A172 (cell line): ENCODE measurements at places on chromosomes 12 and 14.

GRCh38 chr12:83823386-83824045 is 1089.1 kb downstream of the SLC6A15 start:
- peak; percentile 14 for DNase-seq

DNA sequence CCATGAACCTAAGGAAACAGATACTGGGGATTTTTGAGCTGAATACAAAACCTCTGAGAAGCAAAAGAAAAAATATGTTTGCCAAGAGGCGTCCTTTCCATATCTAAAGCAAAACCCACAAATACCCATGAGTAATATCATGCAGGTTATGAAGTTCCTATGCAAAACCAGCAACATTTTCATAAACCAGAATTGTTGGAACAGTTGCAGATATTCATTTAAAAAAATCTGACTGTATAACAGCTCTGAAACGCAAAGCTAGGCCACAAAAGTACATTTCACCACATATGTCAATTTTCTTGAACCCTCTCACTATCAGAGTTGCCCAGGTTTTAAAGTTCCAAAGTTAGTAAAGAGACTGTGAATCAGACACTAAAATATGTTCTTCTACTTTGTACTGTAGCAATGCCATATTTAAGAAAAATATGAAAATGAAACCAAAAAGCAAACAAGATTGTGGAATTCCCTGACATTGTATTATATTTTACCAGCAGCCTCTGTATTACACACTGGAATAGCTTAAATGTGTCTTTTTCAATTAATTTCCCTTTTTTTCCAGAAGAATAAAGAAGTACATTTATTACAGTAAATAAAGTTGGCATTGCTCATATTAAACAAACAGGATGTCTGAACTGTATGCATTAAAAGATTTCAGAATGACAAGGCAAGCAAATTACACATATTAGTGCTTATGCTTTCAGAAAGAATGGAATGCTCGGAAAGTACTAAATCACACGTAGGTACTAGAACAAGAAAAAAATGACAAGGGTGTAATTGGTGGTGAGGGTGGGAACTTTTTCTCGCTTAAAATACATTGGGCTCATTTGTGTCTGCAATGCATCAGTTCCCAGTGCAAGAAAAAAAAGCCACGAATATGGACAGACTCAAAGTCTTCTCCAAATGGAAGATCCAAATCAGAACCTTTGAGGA is 33.6 kb upstream of the HIF1A start:
- DNase-seq = no peak

DNA sequence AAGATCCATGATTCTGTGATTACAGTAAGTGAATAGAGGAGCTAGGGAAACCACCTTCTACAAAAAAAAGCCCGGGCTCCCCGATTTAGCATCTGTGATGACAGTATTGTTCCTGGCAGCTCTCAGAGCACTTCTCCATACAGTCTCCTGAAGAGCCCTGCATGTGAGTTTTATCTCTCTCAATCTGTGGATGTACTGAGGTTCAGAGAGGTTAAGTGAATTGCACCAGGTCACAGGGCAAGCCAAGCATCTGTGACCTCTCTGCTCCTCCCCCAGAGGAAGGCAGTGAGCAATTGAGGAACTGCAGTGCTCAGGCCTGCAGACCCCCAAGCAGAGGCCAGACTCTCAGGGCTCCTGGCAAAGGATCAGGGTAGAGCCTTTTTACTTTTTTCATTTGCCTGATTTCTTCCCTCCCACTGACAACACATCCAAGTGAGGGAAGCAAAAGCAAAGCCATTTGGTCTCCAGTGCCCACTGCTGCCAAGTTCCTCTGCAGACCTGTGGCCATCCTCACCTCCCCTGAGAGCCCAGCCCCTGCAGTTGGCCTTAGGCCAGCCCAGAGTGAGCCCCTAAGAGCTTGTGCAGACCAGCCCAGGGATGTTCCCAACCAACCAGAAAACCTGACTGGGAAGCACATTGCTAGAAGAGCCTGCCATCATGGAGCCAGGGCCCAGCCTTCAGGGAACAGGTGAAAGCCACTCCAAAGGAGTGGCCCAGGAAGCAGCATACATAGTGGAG is 47.6 kb upstream of the PNMA1 start:
- DNase-seq = no peak

- DNase-seq = peak; percentile 45
Measured at GRCh38 chr14:106872611-106873446, 1346.4 kb downstream of the TMEM121 start.

DNA sequence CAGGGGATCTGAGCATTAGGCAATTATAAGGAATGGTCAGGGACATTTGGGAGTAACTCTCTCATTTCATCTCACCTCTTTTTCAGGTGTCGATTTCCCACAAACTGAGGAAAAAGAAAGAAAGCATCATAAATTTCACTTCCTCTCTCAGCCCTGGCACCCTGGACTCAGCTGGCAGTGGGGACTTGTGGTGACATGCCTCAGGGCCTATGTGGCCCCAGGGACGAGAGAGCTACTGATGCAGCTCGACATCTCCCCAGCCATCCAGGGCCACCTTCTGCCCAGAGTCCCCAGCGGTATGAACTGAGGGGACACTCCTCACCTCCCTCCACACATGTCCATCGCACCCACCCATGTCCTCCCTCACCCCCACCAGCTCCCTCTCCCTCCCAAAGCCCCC is 11.7 kb downstream of the TNFRSF1A start:
- DNase-seq = no peak

DNA sequence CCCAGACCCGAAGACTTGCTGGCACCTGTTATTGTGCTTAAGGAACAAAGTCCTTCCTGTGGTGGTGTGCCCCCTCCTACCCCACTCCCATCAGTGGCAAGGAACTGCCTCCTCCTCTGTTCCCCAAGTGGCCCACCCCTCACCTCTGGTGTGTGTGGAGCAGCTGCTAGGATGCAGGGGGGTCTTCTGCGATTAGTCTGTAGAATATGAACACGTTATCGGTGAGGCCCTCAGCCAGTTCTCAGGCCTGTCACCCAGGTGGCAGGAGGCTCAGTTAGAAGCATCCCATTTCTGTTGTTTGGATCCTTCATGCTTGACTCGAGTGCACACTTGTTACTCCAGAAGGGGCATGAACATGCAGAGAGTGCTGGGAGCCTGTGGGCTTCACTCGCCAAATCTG is 39.3 kb downstream of the RAB35 start:
- no peak for DNase-seq

DNA sequence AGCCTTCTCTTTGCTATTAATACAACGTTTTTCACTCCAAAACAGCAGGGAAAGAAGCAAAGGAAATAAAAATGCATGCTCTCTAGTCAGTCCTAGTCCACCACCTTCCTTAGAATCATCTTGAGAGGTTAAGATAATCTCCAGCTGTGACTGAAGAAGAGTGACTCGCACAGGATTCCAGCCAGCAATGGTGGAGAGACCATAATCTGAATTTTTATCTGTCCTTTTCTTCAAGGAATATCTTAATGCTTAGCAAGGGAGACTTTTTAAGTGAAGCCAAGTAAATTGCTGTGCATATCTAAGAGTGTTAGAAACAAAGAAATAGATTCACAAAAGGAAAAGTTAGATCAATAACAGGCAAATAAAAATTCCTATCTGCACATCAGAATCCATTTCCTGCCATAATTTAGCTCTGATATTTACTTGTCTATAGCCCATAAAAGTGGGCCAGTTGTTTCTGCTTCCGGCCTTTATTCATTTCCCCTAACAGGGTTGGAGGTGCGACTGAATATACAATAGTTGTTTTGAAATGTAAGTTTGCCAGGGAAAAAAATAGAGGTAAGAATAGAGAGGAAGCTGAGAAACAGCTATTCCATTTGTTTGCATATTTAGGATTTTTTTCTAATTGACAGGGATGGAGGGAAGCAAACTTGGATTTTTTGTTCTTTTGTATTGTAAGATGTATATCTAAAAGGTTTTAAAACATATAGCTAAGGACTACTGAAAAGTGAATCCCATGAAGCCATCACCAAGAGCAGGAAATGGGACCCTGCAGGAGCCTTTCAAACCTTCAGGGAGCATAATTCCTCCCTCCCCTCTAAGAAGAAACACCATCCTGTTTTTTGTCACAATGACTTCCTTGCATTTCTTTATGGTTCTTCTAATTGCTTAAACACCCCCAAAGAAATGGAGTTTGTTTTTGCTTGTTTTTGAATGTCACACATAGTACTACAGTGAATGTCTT is 154.0 kb downstream of the ITPR2 start:
- no peak for DNase-seq

GRCh38 chr12:45268672-45269411 is 52.9 kb downstream of the ANO6 start:
- DNase-seq = peak; percentile 94

- peak; percentile 19 for DNase-seq
Measured at GRCh38 chr12:92558806-92559205, 144.0 kb upstream of the PLEKHG7 start.

- DNase-seq = no peak
Measured at GRCh38 chr12:2160043-2160442, 107.3 kb downstream of the CACNA1C start.

- peak; percentile 52 for DNase-seq
Measured at GRCh38 chr12:1993341-1993740, 10.9 kb downstream of the DCP1B start.

DNA sequence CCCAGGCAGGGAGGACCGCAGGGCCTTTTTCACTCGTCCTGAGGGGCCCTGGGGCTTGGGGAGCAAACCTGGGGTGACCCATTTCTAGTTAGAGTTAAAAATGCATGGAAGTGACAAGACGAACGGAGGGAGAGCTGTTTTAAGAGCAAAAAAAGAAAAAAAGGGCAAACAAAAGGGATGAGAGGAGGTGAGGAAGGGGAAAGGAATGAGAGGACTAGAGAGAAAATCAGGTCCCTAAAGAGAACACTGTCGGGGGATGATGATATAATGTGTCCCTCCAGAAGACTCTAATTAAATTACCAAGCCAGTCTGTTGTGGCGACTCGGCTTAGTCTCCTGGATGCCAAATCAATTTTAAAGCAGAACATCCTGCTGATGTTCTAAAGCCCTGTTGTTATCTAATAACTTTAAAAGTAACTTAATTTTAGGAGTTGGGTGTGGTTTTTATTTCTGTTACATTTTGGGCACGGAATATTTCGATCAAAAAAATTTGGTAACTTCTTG is 1.1 kb downstream of the ANO6 start:
- DNase-seq = peak; percentile 14

DNA sequence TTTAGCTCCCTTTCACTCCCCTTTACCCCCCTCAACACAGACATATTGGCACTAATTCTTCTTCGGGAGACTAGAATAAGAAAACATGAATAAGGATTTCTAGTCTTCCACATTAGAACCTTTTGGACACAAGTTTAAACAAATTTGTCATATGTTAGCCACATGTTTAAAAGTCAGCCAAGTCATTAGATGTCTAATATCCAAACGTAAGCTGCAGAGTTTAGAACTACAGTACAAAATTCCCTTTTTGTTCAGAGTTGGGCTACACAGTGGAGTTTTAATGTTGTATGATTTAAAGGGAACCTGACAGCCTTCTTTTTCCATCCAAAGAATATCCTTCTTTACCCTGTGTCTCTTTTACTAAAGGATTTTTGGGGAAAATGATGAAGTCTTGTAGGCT is 79.8 kb downstream of the PDE6H start:
- DNase-seq = no peak

- DNase-seq = no peak
Measured at GRCh38 chr12:18640321-18640955, 97.4 kb downstream of the PLCZ1 start.

- no peak for DNase-seq
Measured at GRCh38 chr14:57823015-57823660, 42.8 kb downstream of the SLC35F4 start.
